Bone marrow (tissue), 2 donors: ENCODE measurements at places on chromosomes 2 and 18.

DNA sequence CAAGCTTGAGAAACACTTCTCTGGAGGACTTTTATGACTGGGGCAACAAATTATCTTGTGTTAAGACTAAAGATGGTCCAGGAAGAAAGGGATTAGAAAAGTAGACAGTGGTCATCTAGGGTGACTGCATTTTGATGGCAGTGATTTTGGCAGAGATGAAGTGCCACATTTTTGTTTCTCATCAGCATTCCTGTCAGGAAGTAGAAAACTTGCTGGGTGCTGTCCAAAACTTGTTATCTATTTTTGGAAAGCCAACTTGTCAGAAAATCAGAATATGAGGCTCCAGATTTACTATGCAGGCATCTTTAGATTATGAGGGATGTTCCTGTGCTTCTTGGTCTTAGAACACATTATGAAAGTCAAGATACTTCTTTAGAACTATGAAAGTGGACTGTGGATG, 29.0 kb upstream of the CALCRL start:
- DNase-seq, result no peak

DNA sequence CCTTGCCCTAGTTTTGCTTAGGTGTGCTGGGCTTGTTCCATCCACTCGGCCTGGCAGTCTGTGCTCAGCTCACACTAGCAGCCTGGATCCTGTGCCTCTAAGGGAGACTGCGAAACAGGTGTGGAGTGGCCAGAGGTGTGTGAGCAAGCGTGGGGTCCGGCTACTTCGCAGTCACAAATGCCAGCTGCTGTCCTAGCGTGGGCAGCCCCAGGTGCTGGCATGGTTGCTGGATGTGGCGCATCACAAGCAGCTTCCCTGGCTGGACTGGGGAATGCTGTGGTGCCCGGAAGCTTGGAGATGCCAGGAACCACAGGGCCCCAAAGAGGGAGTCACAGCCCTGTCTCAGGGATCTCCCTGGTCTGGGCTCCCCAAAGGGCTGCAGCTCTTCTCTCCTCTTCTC, 119.0 kb upstream of the TMEFF2 start:
- DNase-seq, result no peak

- no peak for DNase-seq
These were observed 185.9 kb upstream of the KLHL14 start for GRCh38 chr18:32958746-32959145.

GRCh38 chr2:49241991-49242390, 87.7 kb upstream of the FSHR start:
- DNase-seq, result no peak

GRCh38 chr18:63206433-63207142, 113.0 kb downstream of the BCL2 start:
- no peak for DNase-seq

DNA sequence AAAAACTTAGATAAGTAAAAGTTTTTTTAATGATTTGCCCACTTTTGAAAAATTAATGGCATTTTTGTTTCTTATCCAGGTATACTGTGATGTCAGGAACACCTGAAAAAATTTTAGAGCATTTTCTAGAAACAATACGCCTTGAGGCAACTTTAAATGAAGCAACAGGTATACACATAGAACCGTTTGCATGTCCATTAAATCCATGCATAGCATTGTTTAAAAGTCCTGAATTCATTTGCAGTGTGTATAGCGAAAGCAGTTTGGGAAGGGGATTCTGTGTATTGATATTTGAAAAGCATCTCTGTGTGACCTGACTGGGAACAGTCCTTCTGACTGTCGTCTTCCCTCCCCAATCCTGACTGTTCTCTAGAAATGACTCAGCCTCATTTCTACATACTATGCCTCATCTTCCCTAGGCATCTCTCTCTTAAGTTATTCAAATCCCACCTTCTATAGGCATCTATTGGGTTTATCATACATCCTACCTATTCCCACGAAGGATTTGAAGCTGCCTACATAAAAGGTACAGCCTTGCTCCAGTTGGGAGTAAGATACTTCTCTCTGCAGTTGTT, 79.2 kb upstream of the MAP3K20 start:
- no peak for DNase-seq

GRCh38 chr2:179614121-179614520, 247.3 kb downstream of the ZNF385B start:
- no peak for DNase-seq

- DNase-seq, result no peak
These were observed 166.0 kb upstream of the STK17B start for GRCh38 chr2:196337208-196337953.

- DNase-seq, result no peak
These were observed 31.3 kb downstream of the AAK1 start for GRCh38 chr2:69612200-69612599.

DNA sequence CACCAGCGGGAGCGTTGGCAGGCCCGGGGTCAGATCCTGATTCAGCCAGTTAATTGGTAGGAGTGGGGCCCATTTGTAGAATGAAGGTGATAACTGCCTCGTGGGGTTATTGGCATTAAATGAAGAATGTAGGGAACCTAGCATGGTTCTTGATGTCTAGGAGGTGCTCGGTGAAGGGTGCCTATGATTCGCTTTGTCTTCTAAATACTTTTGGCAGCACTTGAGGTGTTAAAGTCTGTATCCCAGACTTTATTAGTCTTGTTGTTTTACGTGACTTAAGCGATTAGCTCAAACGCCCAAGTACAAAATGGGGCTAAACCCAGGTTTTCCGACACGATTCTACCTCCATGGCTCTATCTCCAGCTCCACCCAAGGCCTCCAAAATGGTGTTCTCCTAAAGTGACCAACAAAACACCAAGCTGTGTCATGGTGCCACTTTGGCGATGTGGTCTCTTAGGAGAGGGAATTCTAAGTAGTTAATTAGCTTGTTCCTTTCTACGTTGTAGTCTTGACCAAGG, 980 bp upstream of the PPP4R1 start:
- no peak for DNase-seq

GRCh38 chr2:3703757-3704355, 481 bp downstream of the DCDC2C start:
- DNase-seq, result no peak

- DNase-seq, result no peak
These were observed 616.6 kb upstream of the FSHR start for GRCh38 chr2:49770919-49771318.

- no peak for DNase-seq
These were observed 116.5 kb upstream of the FOSL2 start for GRCh38 chr2:28276076-28276618.

DNA sequence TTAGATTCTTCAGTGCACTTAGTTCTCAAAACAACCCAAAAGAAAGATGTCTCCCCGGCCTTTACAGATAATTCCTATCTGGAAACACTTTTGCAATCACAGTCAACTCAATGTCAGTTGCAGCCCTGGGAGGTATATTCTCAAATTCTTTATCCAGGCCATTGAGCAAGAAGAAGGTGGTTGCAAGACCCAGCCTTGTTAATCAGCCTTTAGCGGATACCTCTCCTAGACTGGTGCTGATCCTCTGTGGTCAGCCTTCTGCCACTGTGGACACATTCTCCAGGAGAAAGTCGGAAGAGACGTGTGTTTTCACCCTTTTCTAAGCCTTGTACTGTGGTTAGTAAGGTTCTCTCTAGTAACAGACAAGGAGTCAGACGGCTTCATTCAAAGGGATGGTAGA, 7.8 kb upstream of the FZD7 start:
- no peak for DNase-seq
